ENCODE measurements at places on chromosomes 6 and 20. TPM values are rescaled to one million over a fixed set of nuclear protein-coding genes. Genes with fewer than 3 reads are reported as not detected.
A peak's percentile ranks its signal among the peaks of the same experiment; 100 is the strongest.

DNA sequence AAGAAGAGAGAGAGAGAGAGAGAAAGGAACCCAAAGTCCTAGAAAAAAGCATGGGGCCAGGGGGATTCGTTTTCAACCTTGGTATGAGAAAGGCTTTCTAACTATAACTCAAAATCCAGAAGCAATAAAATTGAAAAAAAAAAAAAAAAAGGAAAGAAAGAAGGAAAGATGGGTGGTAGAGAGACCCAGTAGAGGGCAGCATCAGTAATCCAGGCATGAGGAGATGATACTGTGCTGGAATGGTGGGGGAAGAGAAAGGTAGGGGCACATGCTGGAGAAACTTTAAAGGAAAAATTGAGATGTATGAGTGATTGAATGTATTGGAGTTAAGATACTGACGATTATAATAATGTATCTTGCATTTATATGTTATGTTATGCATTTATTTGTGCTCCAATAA lies 1040.7 kb upstream of the FLRT3 start:
- H3K4me1 ChIP-seq, result no peaks in the 10 kb centered on the region
- no peak overlapping the region for H3K27ac ChIP-seq
- H3K4me3 ChIP-seq, result no peak overlapping the region

- H3K27me3 ChIP-seq, result peaks cover 16% of the 10 kb centered on the region
- H3K4me1 ChIP-seq, result no peaks in the 10 kb centered on the region
- ATAC-seq, result no peak
- H3K4me3 ChIP-seq, result no peak overlapping the region
- no peak overlapping the region for H3K27ac ChIP-seq
These were observed 53.9 kb upstream of the SMIM28 start for GRCh38 chr6:138323821-138324220.

GRCh38 chr6:159943968-159944598 lies 24.8 kb upstream of the IGF2R start:
- peaks cover 7% of the 10 kb centered on the region for H3K4me1 ChIP-seq
- H3K27ac ChIP-seq, result no peak overlapping the region
- H3K4me3 ChIP-seq, result no peak overlapping the region
- H3K27me3 ChIP-seq, result peaks cover 5% of the 10 kb centered on the region
- no peak for ATAC-seq
- no peaks in the 10 kb centered on the region for H3K36me3 ChIP-seq

GRCh38 chr20:52974179-52974594 lies 2.0 kb downstream of the TSHZ2 start:
- peaks cover 68% of the 10 kb centered on the region for H3K36me3 ChIP-seq
- peak overlapping the region; percentile 97 for H3K27ac ChIP-seq
- peaks cover 16% of the 10 kb centered on the region for H3K27me3 ChIP-seq
- H3K4me3 ChIP-seq, result peak overlapping the region; percentile 87
- peaks cover 22% of the 10 kb centered on the region for H3K4me1 ChIP-seq

GRCh38 chr6:161439093-161439492 lies 165.2 kb upstream of the AGPAT4 start:
- no peaks in the 10 kb centered on the region for H3K27me3 ChIP-seq
- no peaks in the 10 kb centered on the region for H3K36me3 ChIP-seq
- no peak overlapping the region for H3K27ac ChIP-seq
- H3K4me3 ChIP-seq, result no peak overlapping the region
- H3K4me1 ChIP-seq, result no peaks in the 10 kb centered on the region

DNA sequence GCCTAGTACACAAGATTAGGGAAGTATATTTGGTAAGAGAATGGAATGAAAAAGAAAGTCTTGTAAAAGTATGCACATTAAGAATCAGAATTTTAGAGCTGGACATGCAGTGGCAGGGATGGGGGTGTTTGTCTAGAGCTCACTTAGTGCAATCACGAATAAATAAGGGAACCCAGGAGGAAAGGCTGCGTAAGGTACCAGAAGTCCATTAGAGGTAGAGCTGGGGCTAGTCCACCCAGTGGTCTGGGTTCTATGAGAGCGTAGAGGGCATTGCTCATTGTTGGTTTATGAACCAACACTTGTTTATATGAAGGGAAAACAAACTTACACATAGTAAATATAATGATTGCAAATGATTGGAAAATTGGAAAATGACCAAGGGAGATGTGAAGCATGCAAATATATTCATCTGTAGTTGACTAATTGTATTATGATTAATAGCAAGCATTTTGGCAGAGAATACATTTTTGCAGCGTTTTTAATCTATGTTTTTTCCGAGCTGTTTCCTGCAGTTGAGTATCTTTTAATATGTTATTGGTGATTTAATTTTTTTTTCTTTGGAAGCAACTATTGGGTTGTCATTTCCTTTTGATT lies 3.2 kb downstream of the CDC40 start:
- no peak for ATAC-seq
- no peaks in the 10 kb centered on the region for H3K27me3 ChIP-seq
- H3K4me3 ChIP-seq, result no peak overlapping the region
- H3K4me1 ChIP-seq, result peaks cover 9% of the 10 kb centered on the region
- no peak overlapping the region for H3K27ac ChIP-seq

- no peak for ATAC-seq
- H3K27ac ChIP-seq, result no peak overlapping the region
- peaks cover 19% of the 10 kb centered on the region for H3K4me1 ChIP-seq
- H3K36me3 ChIP-seq, result peaks cover 2% of the 10 kb centered on the region
- no peak overlapping the region for H3K4me3 ChIP-seq
- H3K27me3 ChIP-seq, result peaks cover 22% of the 10 kb centered on the region
These were observed 3.0 kb upstream of the IL17A start for GRCh38 chr6:52183131-52183713.

GRCh38 chr20:36950414-36951197 lies 902 bp downstream of the SAMHD1 start:
- peak overlapping the region; percentile 92 for H3K27ac ChIP-seq
- no peaks in the 10 kb centered on the region for H3K27me3 ChIP-seq
- H3K4me3 ChIP-seq, result peak overlapping the region; percentile 96
- ATAC-seq, result peak; percentile 0
- peaks cover 29% of the 10 kb centered on the region for H3K4me1 ChIP-seq
- H3K36me3 ChIP-seq, result peaks cover 40% of the 10 kb centered on the region

GRCh38 chr6:143674483-143675381 lies 3.0 kb upstream of the PHACTR2 start:
- no peak overlapping the region for H3K4me3 ChIP-seq
- H3K4me1 ChIP-seq, result peaks cover 15% of the 10 kb centered on the region
- no peak overlapping the region for H3K27ac ChIP-seq

DNA sequence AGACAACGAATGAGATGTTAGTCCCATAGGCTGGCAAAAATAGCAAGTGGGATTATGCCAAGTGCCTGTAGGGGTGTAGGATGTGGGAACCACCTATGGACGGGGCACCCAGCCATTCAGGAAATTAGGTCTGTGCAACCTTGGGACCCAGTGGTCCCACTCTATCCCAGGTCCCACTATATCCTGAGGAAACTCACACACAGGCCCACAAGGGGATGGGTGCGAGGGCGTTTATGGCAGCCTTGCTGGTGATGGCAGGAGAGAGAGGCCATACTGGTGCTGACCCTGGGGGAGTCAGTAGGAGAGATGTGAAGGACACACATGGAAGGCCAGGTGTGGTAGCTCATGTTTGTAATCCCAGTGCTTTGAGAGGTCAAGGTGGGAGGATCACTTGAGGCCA lies 163.6 kb downstream of the EYA2 start:
- ATAC-seq, result no peak
- no peaks in the 10 kb centered on the region for H3K36me3 ChIP-seq
- peaks cover 10% of the 10 kb centered on the region for H3K27me3 ChIP-seq
- no peak overlapping the region for H3K4me3 ChIP-seq
- no peak overlapping the region for H3K27ac ChIP-seq

GRCh38 chr20:63597651-63598478 lies 23.8 kb upstream of the HELZ2 start:
- no peak overlapping the region for H3K4me3 ChIP-seq
- ATAC-seq, result no peak
- H3K4me1 ChIP-seq, result peaks cover 4% of the 10 kb centered on the region

GRCh38 chr6:101909366-101909765 lies 515.9 kb downstream of the GRIK2 start:
- H3K27me3 ChIP-seq, result no peaks in the 10 kb centered on the region
- H3K36me3 ChIP-seq, result no peaks in the 10 kb centered on the region
- no peaks in the 10 kb centered on the region for H3K4me1 ChIP-seq

GRCh38 chr6:31567531-31568370 lies 4.3 kb upstream of the LTA start:
- H3K27ac ChIP-seq, result peak overlapping the region; percentile 66
- H3K4me3 ChIP-seq, result peak overlapping the region; percentile 100
- no peaks in the 10 kb centered on the region for H3K27me3 ChIP-seq
- H3K36me3 ChIP-seq, result peaks cover 34% of the 10 kb centered on the region
- ATAC-seq, result peak; percentile 23
- H3K4me1 ChIP-seq, result peaks cover 67% of the 10 kb centered on the region

DNA sequence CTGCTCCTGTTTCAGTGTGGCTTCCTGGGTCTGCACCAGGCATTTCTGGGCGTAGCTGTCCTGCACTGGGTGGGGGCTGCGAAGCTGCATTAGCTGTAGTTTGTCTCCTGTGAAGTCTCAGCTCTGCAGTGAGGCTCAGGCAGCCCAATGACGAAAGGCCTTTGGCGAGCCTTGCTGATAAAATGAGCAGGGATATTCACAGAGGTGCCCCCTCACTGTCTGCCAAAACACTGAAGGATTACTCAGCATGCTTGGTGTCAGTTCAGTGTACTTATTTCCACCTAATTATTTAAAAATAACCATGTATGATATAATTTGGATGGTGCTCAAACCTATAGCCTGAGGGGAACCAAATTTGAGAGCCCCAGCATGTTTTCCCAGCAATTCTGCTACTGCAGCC lies 73.5 kb downstream of the ECT2L start:
- no peak overlapping the region for H3K27ac ChIP-seq
- H3K27me3 ChIP-seq, result peaks cover under 1% of the 10 kb centered on the region
- no peaks in the 10 kb centered on the region for H3K36me3 ChIP-seq
- no peaks in the 10 kb centered on the region for H3K4me1 ChIP-seq
- H3K4me3 ChIP-seq, result no peak overlapping the region

- H3K4me3 ChIP-seq, result no peak overlapping the region
- ATAC-seq, result no peak
- H3K27me3 ChIP-seq, result no peaks in the 10 kb centered on the region
- H3K27ac ChIP-seq, result no peak overlapping the region
- no peaks in the 10 kb centered on the region for H3K36me3 ChIP-seq
- H3K4me1 ChIP-seq, result no peaks in the 10 kb centered on the region
These were observed 418.3 kb upstream of the POU3F2 start for GRCh38 chr6:98416027-98416426.

- H3K36me3 ChIP-seq, result no peaks in the 10 kb centered on the region
- H3K4me3 ChIP-seq, result no peak overlapping the region
- H3K27me3 ChIP-seq, result peaks cover 6% of the 10 kb centered on the region
- no peaks in the 10 kb centered on the region for H3K4me1 ChIP-seq
These were observed 100.9 kb downstream of the OPRM1 start for GRCh38 chr6:154139892-154140291.

GRCh38 chr20:35146299-35146919 lies 727 bp downstream of the EDEM2 start:
- H3K36me3 ChIP-seq, result peaks cover 61% of the 10 kb centered on the region
- ATAC-seq, result peak; percentile 34
- peak overlapping the region; percentile 95 for H3K4me3 ChIP-seq

DNA sequence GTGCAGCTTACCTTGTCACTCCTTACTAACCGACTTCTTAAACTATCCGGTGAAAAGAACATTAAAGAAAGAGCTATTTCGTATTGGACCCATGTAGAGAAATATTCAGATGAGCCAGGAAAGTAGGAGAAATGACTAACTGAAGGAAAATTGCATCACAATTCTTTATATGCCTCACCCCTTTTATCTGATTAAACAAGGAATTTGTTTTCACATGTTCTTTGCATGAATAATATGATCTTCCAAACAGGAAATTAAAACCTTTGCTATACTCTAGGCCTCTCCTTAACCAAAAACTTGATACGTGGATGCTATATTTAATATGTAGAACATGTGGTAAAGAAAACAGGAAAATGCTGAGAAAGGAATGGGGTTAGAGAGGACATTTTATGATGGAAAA lies 41.9 kb upstream of the LRRC1 start:
- H3K4me3 ChIP-seq, result no peak overlapping the region
- no peak overlapping the region for H3K27ac ChIP-seq
- ATAC-seq, result no peak
- H3K36me3 ChIP-seq, result no peaks in the 10 kb centered on the region
- no peaks in the 10 kb centered on the region for H3K4me1 ChIP-seq

DNA sequence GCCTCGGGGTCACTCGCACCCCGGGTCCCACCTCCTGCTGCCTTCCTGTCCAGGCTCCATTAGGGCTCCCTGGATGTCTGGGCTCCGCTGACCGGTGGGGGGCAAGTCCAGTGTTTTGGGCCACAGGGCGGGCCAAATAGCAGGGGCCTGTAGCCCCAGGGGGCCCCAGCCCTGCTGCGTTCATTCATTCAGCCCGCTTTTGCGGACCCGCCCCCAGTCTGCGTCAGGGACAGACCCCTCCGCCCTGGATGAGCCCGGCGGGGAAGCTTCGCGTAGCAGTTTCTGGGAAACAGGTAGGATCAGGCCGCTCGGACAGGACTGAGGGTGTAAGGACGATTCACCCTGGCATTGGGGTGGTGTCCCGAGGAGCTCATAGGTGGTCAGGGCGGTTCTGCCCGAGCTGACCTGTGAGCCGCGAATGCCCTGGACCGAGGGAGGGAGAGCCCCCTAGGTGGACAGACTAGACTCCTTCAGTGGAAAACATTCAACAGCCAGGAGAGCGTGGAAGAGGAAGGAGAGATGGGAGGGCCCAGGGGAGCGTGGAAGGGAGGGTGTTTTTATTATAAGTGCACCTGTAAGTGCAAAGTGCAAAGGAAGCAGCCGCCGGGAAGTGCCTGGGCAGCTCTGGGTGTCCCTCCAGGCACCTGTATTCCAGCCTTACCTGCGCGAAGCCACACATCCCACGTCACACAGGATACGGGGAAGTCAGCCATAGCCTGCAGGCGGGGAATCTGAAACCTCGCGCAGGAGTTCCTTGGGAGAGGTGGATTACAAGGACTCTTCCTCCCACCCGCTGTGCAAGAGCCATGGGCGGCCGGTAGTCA lies 662 bp downstream of the ENTPD6 start:
- no peaks in the 10 kb centered on the region for H3K27me3 ChIP-seq
- ATAC-seq, result peak; percentile 42
- H3K27ac ChIP-seq, result peak overlapping the region; percentile 49
- H3K4me3 ChIP-seq, result peak overlapping the region; percentile 82

- H3K27me3 ChIP-seq, result no peaks in the 10 kb centered on the region
- peak overlapping the region; percentile 15 for H3K27ac ChIP-seq
- no peak overlapping the region for H3K4me3 ChIP-seq
- ATAC-seq, result peak; percentile 51
These were observed 114.1 kb downstream of the CD83 start for GRCh38 chr6:14231501-14232280.

- ATAC-seq, result no peak
- no peaks in the 10 kb centered on the region for H3K36me3 ChIP-seq
- H3K27ac ChIP-seq, result no peak overlapping the region
These were observed 24.8 kb downstream of the PRIM2 start for GRCh38 chr6:57342148-57342669.

GRCh38 chr20:21704408-21705385 lies 767 bp upstream of the PAX1 start:
- ATAC-seq, result no peak
- no peak overlapping the region for H3K4me3 ChIP-seq
- H3K36me3 ChIP-seq, result peaks cover 5% of the 10 kb centered on the region
- H3K27me3 ChIP-seq, result peaks cover 56% of the 10 kb centered on the region
- no peak overlapping the region for H3K27ac ChIP-seq

Gene GTSF1L
- not detected for total RNA-seq

Gene OOEP
- 1.0 TPM for total RNA-seq

Gene ROS1
- not detected for total RNA-seq

Gene NFATC2
- total RNA-seq, result 29.4 TPM

Gene MOXD1
- not detected for total RNA-seq

Gene BIRC7
- not detected for total RNA-seq
